Muscle of leg (tissue), 16 donors: ENCODE measurements at places on chromosomes 3 and 15.
A peak's percentile ranks its signal among the peaks of the same experiment; 100 is the strongest.

DNA sequence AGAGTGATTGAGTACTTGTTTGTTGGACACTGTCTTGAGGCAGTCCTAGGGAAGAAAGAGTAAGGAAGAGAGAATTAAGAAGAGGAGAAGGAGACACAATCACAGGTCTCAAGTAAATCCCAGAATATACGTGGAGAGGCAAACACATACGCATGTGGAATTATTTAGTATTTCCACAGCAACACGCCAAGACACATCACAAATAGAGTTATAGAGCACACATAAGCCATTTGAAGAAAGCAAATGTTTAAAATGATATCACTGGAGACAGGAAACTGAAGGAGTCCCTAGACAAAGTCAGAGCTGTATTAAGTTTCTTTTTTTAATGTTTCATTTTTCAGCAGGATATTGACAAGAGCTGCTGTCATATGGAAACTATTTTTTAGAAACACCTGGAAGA lies 206.1 kb upstream of the LRIG1 start:
- DNase-seq: peak; percentile 91

DNA sequence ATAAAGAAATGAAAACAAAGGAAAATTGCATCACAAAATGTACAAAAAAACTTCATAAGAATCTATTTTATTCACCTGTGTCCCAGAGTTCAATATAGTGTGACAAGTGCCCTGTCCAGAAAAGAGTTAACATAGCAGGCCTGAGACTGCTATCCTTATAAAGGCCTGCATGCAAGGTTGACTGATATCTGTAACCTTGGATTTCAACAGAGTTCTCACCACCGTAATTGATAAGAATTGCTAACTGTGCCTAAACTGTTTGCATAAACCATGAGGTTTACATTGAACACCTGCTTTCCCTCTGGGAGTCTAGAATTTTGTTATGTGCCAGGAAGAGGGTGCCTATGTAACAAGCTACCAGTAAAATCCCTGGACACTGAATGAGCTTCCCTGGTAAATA lies 461.7 kb upstream of the DPH6 start:
- no peak for DNase-seq

- peak; percentile 63 for DNase-seq
These were observed 271.8 kb upstream of the TPM1 start for GRCh38 chr15:62770752-62771151.

DNA sequence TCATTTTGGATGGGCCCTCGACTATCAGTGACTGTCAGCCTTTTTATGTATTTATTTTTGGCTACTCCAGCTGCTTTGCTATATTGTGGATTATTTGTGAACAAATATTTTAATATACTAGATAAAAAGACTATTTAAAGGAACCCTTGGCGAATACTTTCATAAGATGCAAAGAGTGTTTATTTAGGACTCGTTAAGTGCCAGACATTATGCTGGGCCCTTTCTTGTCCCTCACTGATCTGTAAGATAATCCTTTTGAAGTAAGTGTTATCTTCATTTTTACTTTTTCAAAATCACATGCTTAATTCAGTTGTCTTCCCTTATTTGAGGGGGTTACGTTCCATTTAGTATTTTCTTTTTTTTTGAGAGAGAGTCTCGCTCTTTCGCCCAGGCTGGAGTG lies 376.8 kb upstream of the C2CD4B start:
- DNase-seq: no peak

DNA sequence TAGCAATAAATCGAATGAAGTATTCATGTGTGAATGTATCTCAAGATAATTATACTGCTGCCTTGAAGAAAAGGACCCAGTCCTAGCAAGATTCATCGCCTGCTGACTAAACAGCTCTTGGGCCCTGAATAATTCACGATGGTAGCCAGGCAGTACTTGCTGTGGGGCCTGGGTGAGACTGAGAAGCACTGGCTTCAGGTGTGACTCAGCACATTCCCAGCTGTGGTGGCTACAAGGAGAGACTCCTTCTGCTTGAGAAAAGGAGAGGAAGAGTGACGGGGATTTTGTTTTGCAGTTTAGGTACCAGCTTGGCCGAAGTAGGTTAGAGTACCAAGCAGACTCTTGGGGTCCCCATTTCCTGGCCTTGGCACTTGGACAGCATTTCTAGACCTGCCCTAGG lies 47.6 kb upstream of the CD200R1L start:
- no peak for DNase-seq

- DNase-seq: no peak
These were observed 38.0 kb upstream of the GBE1 start for GRCh38 chr3:81799403-81799802.

GRCh38 chr3:187679638-187680396 lies 9.6 kb upstream of the SST start:
- DNase-seq: peak; percentile 65

- DNase-seq: no peak
These were observed 72.6 kb downstream of the CCNL1 start for GRCh38 chr3:157087373-157087772.
